ENCODE measurements at places on chromosomes 4 and X.

DNA sequence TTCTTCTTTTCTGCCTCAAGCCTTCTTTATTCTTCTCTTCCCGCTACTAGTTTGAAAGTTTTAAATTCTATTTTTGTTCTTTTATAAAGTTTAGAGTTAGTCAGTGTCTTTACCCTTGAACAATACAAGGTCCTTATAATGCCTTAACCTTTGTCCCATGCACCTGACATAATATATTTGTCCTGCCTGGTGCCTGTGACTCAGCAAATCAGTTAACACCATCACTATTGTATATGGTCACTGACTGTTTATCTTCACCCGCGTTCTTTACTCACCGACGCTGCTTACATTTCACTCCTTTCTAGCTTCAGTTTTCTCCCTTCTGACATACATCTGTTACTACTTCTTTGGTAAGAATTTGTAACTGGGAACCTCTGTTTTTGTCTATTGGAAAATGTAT lies 5.7 kb downstream of the SMIM20 start:
- DNase-seq: no peak

- no peak for DNase-seq
These were observed 9.7 kb upstream of the MSANTD1 start for GRCh38 chr4:3239303-3239702.

DNA sequence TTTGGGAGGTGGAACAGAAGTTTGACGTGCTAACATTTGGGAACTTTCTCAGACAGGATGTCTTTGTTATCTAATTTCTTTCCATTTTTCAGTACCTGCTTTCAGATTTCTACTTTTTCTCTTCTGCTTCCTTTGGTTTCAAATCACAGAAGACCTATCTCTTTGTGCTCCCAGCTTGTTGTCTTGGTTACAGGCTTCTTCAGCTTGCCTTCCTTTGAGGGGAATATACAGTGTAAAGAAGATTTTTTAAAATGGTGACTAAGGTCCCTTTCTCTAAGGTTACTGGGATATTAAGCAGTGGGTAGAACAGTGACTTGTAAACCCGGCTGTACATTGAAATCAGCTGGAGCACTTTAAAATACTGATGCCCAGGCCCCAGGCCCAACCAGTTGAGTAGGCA lies 48.0 kb downstream of the TMEM164 start:
- DNase-seq: no peak

GRCh38 chr4:168656055-168656660 lies 159.3 kb downstream of the PALLD start:
- peak; percentile 86 for DNase-seq

DNA sequence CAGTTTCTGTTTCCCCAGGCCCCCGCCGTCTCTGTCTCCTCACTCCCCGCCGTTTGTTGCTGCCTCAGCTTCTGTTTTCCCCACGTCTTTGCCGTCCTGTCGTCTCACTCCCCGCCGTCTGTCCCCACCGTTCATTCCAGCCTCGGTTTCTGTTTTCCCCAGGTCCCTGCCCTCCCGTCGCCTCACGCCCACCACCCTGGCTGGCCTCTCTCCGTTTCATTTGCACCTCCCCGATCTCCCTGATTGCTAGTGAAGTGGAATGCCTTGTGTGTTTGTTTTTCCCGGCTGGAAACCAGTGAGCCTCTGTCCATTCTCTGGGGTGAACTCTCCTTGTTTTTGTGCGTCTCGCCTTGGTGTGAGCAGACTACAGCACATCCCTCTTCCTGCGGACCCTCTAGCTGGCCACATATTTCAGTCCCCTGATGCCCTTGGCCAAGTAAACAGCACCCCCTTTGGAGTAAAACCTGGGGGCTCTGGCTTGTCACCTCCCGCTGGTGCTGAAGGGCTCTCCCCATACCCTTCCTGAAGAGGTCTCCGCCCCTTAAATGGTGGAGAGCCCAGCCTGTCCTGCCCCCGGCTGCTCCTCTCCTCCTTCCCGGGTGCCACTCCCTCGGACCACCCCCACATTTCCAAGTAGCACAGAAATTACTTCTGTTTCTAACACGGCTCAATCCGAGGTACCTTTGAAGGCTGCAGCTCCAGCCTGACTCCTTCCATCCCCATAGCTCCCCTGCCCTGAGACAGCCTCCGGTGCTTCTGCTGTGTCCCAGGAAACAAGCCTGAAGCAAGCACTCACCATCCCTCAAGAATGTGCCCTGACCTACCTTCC lies 13.2 kb downstream of the TMEM175 start:
- DNase-seq: no peak
